ENCODE measurements at places on chromosomes 5 and 9.

DNA sequence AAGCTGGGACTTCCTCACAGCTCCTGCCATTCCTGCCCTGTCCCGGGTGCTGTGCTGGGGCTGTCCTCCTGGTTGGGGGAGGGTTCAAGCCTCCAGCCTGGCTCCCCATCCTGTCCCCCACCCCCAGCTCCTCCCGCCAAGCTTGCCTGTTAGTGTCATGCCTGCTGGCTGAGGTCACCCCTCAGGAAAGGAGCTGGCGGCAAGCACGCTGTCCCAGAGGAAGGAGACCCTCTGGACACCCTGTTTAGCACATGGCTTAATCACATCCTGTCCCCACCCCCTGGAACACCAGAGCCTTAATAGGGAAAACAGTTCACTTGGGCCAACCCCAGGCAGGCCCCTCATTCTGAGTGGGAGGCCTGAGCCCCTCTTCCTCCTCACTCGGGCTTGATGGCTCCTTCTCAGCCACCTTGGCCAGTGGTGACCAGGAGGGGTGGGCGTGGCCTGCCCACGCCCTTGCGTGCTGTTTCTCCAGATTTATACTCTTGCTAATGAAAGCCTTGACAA, 9.2 kb upstream of the PHYHD1 start:
- peaks cover 14% of the 10 kb centered on the region for H3K36me3 ChIP-seq
- no peak overlapping the region for H3K27ac ChIP-seq
- no peak overlapping the region for H3K4me3 ChIP-seq
- no peaks in the 10 kb centered on the region for H3K27me3 ChIP-seq
- peaks cover 8% of the 10 kb centered on the region for H3K4me1 ChIP-seq

GRCh38 chr9:95486318-95486717, 30.5 kb downstream of the PTCH1 start:
- no peak for DNase-seq
- peaks cover 64% of the 10 kb centered on the region for H3K27me3 ChIP-seq
- H3K4me3 ChIP-seq = no peak overlapping the region
- H3K27ac ChIP-seq = no peak overlapping the region
- H3K36me3 ChIP-seq = no peaks in the 10 kb centered on the region

DNA sequence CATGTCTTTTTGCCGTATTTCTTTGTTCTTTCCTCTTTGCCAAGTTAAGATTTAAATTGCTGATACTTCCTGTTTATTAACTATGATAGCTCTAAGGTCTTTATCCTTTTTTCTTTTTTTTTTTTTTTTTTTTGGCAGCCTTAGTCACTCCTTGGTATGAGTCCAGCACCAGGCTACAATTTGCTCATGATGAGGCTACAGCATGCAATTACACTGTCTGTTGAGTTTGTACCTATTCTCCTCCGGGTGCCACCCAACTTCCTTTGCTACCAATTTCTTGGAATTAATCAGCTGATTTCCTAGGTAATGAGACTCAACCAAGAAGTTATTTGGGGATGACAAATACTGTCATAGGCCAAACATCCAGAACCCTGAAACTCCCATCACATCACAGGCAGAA, 25.5 kb downstream of the ACTL7B start:
- H3K27me3 ChIP-seq = no peaks in the 10 kb centered on the region
- peaks cover 10% of the 10 kb centered on the region for H3K36me3 ChIP-seq
- no peak for DNase-seq
- H3K27ac ChIP-seq = peak overlapping the region; percentile 3

DNA sequence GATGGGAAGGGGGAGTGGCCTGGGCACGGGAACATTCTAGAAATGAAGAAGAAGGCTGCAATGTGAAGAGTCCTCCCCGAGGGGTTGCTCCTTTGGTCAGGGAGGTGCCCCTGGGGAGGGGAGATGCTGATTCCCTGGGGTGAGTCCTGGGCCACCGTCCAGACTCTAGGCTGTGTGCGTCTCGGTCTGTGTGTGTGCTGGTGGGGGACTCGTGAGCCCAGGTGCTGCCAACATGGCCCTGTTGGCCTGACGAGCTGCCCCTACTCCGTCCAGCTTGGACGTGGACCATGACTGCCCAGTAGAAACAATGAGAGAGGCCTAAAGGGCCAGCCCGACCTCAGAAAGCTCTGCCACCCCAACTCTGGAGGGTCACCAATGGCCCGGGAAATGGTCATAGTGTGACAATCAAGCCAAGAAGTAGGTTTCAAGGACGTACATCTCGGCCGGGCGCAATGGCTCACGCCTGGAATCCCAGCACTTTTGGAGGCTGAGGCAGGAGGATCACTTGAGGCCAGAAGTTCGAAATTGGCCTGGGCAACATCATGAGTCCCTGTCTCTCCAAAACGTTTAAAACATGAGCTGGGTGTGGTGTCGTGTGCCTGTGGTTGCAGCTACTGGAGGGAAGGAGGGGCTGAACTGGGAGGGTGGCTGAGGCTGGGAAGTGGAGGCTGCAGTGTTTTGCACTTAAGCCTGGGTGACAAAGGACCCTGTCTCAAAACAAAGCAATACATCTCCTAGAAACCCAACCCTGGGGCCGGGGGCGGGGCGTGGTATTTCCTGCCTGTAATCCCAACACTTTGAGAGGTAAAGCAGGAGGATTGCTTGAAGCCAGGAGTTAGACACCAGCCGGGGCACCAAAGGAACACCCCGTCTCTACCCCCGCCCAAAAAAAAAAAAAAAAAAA, 17.0 kb downstream of the LHX3 start:
- no peak overlapping the region for H3K4me3 ChIP-seq
- H3K4me1 ChIP-seq = peaks cover 4% of the 10 kb centered on the region
- H3K36me3 ChIP-seq = no peaks in the 10 kb centered on the region
- H3K27ac ChIP-seq = no peak overlapping the region
- no peak for DNase-seq
- H3K27me3 ChIP-seq = peaks cover 27% of the 10 kb centered on the region

DNA sequence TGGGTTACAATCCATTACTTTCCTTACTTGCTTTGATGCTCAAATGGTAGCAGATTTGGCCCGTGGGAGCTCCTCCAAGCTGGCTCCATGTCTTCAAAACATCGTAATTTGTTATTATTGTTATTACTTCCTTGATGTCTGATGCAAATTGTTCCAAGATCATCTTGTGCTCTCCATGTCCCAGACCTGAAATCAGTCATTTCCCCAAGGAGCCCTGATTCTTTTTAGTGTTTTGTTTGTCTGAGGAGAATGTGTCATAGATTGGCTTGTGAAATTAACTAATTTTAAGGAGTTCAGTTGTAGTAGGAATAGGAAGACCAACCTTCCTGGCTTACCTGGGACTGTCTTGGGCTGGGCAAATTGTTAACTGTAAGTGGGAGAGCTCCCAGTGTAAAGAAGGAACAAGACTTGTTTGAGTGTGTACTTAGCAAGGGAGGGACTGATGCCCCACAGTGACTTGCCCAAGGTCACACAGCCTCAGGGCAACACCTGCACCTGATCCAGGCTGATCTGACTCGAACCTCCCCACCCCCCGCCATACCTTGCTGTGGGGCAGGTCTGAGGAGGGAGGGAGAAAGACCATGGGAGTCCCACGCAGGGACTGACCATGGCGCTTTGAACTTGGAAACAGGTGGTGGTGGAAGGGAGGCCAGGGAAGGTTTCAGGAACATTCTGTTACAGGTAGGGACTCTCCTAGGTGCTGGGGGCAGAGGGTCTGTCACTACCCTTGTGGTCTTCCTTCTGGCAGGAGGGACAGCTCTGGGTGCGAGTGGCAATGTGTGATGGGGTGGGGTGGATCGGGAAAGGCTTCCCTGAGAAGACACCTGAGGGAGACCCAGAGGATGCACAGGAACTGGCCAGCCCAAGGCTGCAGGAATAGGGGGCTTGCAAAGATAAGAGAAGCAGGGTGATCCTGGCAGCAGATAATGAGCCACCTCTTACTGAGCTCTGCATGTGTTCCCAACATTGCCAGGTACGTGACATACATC, 2.7 kb upstream of the BICD2 start:
- peak overlapping the region; percentile 73 for H3K4me3 ChIP-seq
- no peak for DNase-seq
- no peaks in the 10 kb centered on the region for H3K36me3 ChIP-seq
- H3K4me1 ChIP-seq = peaks cover 58% of the 10 kb centered on the region

DNA sequence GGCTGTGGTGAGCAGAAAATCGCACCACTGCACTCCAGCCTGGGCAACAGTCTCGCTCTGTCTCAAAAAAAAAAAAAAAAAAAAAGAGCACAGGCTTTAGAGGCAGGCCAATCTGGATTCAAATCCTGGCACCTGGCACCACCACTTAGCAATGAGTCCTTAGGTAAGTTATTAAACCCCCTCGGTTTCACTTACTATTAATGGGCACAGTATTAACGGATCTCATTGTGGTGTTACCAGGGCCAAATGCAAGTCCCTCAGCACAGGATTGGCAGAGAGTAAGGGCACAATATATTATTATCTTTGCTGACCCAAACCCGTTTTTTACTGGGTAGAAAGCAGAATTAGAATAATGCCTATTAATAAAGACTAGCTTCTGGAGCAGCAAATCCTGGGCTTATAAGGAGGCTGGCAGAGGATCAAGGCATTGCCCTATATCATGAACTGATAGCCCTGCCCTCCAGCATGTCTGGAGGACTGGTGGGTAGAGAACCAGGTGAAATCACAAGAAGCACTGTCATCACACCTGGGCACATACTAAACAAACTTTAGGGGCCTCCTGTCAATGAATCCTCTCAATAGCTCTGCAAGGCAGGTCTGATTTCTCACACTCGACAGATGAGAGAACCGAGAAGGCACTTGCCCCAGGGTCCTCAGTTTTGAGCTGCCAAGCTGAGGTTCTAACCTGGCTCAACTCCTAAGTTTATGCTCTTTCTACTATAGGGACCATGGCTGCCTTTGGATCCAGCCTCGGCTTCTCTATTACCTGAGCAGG, 17.7 kb downstream of the PCDHGC5 start:
- no peak for DNase-seq
- H3K36me3 ChIP-seq = no peaks in the 10 kb centered on the region
- no peaks in the 10 kb centered on the region for H3K27me3 ChIP-seq
- peaks cover 40% of the 10 kb centered on the region for H3K4me1 ChIP-seq
- H3K4me3 ChIP-seq = no peak overlapping the region

DNA sequence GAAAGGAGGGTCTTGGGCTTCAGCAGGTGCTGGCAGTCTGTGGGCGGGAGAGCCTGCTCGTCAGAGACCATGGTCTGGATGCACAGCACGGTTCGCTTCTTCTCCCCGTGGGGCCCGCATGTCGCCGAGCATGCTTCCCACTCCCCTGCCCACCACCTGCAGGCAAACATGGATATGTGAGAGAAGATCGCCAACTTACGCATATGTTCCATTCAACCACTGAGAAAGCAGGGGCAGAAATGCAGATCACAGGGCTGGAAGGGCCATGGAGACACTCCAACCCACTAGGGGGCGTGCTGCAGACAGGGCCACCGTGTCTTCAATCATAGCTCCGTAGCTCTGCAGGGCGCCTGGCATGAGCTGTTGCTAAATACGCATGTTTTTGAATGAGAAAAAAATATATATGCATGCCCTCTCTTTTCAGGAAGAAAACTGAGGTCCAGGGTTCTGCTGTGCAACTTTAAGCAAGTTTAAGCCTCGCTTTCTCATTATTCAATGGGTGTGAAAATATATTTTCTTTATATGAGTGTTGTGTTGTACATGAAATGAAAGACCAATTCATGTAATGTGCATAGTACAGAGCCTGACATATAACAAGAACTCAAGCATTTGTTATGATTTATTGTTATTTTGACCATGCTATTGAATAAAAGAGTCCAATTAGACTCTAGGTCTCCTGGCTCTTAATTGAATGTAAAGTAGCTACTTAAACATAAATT, 148.0 kb downstream of the TARS1 start:
- H3K4me3 ChIP-seq = no peak overlapping the region
- DNase-seq = no peak
- no peaks in the 10 kb centered on the region for H3K36me3 ChIP-seq

- H3K4me3 ChIP-seq = no peak overlapping the region
- H3K27ac ChIP-seq = no peak overlapping the region
- H3K36me3 ChIP-seq = no peaks in the 10 kb centered on the region
- no peaks in the 10 kb centered on the region for H3K4me1 ChIP-seq
Measured at GRCh38 chr9:4382722-4383317, 83.0 kb upstream of the GLIS3 start.
